AML-193 (cell line): ENCODE measurements at places on chromosomes 12 and 14.

GRCh38 chr12:124194264-124194892 lies 100.5 kb upstream of the RFLNA start:
- no peak for DNase-seq

GRCh38 chr12:106120519-106121105 lies 18.1 kb downstream of the NUAK1 start:
- DNase-seq = no peak

DNA sequence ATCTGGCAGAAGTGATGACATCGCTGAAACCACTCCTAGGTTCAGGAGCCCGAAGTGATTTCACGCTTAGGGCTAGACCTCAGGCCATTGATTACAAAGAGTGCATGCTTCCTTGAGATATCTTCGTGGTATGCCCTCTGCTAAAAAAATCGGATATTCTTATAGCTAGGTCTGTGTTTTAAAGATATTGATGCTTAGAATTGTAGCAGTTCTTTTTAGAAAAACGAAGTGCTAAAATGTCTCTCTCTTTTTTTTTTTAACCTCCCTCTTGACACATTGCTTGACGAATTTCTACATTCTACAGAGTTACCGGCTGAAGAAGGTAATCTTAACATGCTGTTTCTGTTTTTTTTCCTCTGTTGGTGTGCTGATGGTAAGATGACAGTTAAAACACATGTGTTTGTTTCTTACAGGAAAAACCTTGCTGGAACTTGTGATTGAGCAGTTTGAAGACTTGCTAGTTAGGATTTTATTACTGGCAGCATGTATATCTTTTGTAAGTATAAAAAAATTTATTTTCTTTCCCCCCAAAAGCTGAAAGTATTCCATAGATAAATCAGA lies 1.3 kb downstream of the ATP2A2 start:
- DNase-seq = peak; percentile 48

DNA sequence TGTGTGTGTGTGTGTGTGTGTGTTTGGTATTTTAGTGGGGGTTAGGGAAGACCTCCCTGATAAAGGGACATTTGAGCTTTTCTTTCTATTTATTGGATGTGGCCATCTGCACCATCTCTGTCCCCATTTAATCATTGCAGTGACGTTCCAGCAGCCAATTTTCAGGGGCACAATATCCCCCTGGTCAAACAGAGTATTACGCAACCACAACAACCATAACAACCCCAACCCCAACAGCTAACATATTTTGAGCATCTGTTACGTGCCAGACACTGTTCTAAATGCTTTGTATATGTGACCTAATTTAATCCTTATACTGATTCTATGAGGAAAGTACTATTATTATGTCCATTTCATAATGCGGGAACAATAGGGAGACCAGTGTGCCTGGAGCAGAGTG lies 87.4 kb downstream of the TTC8 start:
- DNase-seq = no peak
